ENCODE measurements at places on chromosomes 4 and X.

- no peak for DNase-seq
Observed at GRCh38 chr4:152166567-152166966, 369.3 kb downstream of the FBXW7 start.

- no peak for DNase-seq
Observed at GRCh38 chr4:107863416-107863815, 38.7 kb downstream of the SGMS2 start.

DNA sequence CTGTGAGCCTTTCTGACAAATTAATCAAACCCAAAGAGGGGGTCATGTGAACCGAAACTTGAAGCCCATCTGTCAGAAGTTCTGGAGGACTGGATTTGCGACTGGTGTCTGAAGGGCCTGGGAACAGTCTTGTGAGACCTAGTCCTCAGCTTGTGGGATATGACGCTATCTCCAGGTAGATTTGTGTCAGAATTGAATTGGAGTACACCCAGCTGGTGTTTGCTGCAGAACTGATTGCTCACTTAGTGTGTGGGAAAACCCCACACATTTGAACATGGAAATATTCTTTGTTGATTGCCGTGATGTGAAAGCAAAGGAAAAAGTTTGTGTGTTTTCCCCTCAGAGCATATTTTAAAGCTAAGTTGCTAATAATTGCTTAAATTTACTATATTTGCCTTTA is 30.3 kb upstream of the TMSB15B start:
- DNase-seq, result no peak

- no peak for DNase-seq
Observed at GRCh38 chr4:55959655-55960054, 10.9 kb downstream of the CEP135 start.

DNA sequence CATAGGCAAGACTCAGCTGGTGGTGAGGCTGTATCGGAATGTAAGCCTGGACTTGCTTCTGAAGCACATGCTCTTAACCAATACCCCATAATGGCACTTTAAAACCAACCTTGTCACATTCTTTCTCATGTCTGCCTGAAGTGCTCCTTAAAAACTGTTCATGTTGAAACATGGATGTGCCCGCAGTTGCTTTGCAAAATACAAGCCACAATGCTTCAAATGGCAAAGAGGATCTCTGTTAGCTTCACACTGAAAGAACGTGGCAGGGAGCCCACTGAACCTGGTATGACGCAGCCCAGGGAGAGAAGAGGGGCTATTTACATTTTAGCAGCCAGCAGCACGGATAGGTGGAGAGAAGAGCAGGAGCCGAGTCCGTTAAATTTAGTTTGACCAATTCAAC is 29.3 kb downstream of the SOD3 start:
- DNase-seq, result no peak
